ENCODE measurements at places on chromosomes 4 and X.

DNA sequence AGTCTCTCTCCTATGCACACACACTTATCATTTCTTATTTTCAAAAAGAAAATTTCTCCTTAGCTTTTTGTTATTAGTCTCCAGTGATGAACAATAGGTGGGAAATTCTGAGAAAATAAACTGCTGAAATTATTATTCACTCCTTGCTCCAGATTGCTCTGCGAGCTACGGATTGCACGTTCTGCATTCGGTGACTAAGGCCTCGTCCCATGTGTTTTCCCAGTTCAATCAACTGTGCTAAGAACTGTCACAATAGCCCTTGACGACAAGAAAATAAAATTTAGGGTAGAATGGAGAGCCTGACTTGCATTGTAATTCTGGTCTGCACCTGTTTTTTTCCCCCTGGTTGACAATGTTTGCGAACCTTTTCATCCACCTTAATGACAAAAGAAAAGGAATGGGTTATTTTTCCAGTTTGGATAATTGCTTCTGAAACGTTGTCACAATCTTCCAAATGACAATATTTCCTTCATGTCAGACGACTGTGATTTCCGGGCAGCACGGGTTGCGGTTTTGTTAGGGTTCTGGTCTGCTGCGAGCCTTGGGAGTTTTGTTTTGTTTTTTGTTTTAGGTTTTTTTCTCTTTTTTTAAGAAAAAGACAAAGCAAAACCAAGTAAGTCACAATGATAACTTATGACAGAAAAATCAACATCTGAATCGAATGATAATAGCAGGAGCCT, 124.5 kb upstream of the NOCT start:
- no peak for DNase-seq

- no peak for DNase-seq
These were observed 156.5 kb upstream of the ATP6AP2 start for GRCh38 chrX:40424259-40424658.

- no peak for DNase-seq
These were observed 7.8 kb downstream of the FRG2 start for GRCh38 chr4:190019023-190019858.

GRCh38 chr4:114603497-114603896, 4.9 kb downstream of the UGT8 start:
- DNase-seq = no peak

DNA sequence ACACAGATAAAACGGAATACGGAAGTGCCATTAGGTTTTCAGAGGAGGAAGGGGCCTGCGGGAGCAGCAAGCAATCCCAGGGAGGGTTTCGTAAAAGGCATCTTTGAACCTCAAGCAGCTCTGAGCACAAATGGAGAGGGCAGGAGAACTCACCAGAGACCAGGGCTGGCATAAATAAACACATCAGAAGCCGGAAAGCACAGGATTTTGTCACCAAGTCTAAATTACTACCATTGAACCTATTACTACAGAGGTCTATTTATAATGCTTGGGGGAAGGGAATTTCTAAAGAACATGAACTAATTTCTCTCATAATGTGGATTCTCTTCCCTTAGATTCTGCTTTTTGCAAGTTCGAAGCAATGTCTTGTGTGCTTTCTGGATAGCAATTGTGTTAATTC, 39.6 kb upstream of the MBTPS2 start:
- no peak for DNase-seq

- DNase-seq = peak; percentile 67
These were observed 90.7 kb upstream of the SORBS2 start for GRCh38 chr4:185902654-185903053.

DNA sequence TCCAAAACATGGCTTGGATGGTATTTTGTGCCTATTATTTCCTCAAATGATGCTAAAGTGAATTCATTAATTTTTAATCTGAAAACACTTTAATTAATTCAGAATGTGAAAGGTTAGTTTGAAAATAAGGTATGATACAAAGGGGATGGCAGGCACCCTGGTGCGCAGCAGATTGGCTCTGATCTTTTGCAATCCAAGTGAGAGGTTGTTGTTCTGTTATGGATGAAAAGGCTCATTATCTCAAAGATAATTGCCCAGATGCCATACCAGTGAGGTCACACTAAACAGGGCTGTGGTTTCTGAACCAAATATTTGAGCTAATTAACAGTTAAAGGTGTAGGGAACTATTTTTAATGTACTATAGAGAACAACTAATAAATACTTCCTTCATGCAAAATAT, 504.9 kb downstream of the RAPGEF2 start:
- DNase-seq = no peak

DNA sequence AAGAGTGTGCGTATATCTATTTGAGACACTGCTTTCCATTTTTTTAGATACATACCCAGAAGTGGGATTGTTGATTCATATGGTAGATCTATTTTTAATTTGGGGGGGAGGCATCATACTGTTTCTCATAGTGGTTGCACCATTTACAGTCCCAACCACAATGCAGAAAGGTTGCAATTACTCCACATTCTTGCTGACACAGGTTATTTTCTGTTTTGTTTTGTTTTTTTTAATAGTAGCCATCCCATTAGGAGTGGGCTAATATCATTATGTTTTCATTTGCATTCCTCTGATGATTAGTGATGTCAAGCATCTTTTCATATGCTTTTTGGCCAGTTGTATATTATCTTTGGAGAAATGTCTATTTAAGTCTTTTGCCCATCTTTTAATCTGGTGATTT, 15.1 kb upstream of the LHFPL1 start:
- DNase-seq = no peak

- DNase-seq = no peak
These were observed 312.0 kb upstream of the MAGEB2 start for GRCh38 chrX:29903360-29903759.

DNA sequence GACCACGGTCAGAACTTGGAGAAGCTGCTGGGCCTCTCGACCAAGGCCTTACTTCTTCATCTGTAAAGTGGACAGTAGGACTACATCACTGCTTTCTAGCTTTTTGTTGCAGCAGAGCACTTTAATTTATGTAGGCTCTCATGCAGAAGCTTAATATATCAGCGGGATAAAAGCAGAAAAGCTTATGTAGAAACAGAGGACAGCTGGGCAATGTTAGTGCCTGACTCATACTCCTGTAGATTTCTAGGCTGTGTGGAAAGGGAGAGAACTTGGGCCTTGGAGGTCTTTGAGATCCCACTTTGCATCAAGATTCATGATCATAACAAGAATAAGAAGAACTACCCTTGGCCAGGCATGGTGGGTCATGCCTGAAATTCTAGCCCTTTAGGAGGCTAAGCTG, 91.2 kb downstream of the ARHGAP10 start:
- DNase-seq = no peak

- DNase-seq = no peak
These were observed 184.0 kb upstream of the ANK2 start for GRCh38 chr4:112865443-112865842.

- no peak for DNase-seq
These were observed 132.4 kb upstream of the USP9X start for GRCh38 chrX:40952855-40953254.

DNA sequence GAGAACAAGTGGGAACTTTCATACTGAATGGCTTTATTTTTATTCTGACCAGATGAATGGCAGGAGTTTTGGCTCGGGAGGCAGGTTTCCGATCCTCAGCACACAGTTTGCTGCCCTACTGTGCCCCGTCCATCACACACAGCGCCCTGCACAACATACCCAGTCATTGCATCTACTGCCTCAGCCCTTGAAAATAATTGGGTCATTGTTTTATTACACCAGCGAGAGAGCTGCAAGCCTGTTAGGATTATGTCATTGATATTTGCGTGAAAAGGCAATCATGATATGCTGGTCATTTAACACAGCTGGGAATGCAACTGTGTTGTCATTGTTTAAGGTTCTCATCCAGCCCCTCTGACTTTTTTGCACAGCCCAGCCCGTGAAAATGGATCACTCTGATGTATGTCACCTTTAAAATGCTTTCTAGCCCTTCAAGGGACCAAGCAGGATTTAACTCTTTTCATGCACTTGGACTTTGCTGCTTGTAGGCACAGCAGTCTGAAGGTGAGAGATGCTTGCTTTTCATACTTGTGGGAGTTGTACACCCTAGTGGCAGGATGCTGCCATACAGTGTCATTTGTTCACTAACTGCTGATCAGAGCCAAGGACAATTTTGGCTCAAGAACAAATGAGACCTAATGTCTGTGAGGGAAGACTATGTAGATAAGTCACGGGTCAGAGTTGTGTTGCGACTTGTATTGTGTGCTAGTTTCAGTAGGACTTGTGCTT, 62.3 kb downstream of the RTL9 start:
- DNase-seq = no peak

DNA sequence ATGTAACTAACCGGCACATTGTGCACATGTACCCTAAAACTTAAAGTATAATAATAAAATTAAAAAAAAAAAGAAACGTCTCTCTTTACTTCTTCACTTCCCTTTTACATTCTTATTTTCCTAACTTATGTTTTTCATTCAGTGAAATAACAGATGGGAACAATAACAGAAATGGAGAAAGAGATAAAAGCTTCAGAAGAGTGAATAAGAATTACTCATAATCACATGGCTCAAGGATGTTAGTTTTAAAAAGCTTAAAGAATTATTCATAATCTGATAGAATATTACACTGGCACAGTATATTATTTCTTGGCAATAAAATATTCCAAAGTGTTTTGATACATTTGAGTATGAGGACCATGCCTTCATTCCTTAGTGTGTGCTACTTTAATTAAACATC, 175.6 kb downstream of the COL25A1 start:
- no peak for DNase-seq

- DNase-seq = peak; percentile 3
These were observed 22.8 kb upstream of the CENPVL3 start for GRCh38 chrX:51641421-51642021.

DNA sequence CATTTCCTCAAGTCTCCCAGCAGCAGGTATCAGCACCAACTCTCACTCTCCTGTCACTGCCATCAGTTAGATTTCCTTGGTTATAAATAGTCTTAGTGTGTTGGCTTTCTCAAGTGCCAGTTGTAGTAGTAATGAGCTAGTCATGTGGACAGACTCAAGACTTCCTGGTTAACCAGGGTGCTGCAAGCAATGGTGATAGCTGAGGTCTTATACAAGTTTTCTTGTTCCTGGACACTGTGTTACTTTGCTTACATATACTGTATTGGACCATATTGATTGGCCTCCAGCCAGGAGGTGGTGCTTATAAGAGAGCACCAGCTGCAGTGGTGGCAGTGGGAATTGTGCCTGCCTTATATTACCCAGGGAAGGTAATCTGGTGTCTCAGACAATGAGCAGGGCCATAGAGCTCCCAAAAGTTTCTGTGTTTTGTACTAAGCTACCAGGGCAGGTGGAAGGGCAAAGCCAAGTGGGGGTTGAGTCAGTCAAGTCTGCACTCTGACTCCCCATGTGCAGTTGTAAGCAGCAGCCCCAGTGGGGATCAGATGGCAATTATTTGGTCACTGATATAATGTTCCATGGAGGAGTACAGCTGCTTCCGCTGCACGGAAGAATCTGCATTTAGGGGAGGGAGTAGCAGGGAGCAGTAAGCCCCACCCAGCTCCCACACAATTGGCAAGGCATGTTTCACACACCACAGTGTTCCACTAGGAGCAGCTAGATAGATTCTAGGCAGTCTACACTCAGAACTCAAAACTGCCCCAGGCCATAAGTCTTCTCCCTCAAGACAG, 24.1 kb upstream of the ZDHHC15 start:
- no peak for DNase-seq

GRCh38 chrX:38318606-38319005, 8.7 kb downstream of the RPGR start:
- no peak for DNase-seq

DNA sequence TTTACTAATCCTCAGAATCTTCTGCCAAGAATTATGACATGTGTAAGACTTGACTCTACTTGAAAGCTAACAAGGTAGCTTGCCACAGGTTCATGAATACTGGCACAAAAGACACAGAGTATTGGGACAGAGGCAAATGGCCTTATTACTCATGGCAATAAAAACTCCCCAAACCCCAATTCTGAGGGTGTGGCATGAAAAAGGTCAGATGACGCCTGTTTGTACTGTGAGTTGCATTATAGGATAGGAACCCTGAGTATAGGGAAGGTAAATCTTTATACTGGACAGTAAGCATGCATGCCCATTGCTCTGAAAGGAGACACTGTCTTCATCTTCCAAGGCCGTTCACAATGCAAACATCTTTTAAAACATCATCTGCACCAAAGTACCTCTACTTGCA, 600.0 kb downstream of the IL1RAPL1 start:
- no peak for DNase-seq

- no peak for DNase-seq
These were observed 322.2 kb upstream of the POU3F4 start for GRCh38 chrX:83185887-83186286.

- no peak for DNase-seq
These were observed 1.1 kb downstream of the IRAK1 start for GRCh38 chrX:154018518-154019060.

DNA sequence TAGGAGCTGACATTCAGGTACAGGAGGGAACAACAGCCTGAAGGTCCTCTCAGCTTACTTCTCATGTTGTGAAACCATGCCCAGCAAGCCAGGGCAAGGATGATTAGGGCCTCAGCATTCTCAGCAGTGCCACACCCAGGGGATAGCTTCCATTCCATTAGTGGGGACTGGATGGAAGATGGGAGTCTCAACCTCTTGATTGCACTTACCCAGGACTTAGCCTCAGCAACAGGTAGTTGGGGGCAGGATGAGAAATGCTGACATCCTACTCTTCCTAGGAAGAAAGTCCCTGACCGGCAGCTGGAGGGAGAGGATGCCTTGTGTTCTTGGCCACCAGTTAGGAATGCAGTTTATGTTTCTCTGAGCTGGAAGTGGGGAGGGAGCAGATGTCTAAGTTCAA, 8.8 kb upstream of the BEX3 start:
- DNase-seq = no peak

GRCh38 chr4:186554539-186554913, 841 bp downstream of the MTNR1A start:
- DNase-seq = peak; percentile 26
